ENCODE measurements at places on chromosomes 7 and 10.
A peak's percentile ranks its signal among the peaks of the same experiment; 100 is the strongest.

GRCh38 chr10:47030191-47030703 lies 119.0 kb downstream of the PTPN20 start:
- DNase-seq: no peak

DNA sequence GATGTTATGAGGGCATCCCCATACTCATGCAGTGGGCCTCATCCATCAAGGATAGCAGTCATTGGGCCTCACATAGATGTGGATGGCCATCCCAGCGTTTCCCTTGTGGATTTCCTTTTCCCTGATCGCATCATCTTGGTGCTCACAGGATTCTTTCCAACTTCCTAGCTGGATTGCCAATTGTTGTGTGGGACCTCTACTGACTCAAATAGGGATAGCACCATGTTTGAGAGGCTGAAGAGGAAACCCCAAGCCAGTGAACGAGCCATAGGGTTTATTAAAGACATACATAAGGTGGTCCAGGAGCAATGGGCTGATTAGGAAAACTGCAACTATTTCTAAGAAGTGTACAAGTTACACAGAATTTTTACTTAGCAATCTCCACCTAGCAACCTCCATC lies 21.8 kb downstream of the ASZ1 start:
- no peak for DNase-seq

- no peak for DNase-seq
Measured at GRCh38 chr7:24902276-24902675, 77.7 kb downstream of the OSBPL3 start.

DNA sequence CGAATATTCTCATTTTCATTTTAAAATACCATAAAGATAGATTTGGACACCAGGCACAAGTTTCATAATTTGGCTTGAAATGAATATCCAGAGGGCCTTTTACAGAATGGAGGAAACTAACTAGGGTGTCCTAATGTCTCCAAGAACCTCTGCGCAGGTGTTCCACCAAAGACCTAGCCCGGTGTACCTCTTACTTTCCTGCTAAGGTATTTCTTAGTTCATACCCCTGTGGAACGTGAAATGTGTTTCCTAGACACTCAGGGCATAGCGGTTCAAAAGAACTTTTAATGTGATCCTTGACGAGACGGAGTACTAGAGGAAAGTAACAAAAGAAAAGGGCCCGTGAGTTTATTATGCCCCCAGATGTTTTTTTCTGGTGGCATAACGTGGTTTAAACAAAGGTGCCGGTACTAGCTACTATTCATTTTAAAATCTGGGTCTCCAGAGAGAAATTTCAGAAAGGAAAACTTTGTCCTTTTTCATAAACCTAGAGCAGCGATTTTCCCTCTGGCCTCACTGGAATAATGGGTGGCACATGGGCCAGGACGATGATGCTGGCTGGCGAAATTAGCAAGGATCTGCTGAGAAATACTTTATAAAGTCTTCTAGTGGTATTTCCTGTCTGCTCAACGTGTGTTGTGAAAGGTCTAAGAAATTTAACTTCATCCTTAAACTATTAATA lies 1.4 kb downstream of the APBB1IP start:
- DNase-seq: no peak

DNA sequence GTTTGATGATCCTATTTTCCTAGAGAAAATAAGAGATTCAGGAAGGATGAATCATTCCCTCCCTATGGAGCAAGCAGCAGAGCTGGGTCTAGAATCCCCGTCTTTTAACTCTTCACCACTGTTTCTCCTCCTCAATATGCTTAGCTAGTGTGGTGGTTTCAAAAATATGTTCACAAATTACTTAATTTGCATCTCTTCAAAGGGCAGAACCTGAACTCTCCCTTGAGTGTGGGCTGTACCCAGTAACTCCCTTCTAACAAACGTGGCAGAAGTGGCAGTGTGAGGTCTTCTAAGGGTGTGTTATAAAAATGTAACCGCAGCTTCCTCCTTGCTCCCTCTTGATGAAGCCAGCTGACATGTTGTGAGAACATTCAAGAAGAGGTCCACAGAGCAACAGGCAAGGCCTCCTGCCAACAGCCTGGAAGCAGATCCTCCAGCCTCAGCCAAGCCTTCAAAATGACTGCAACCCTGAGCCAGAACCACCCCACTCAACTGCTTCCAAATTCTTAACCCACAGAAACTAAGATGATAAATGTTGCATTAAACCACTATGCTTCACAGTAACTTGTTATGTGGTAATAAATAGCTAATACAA lies 36.6 kb downstream of the SRPK2 start:
- DNase-seq: no peak

GRCh38 chr10:106960812-106961211 lies 203.7 kb downstream of the SORCS1 start:
- no peak for DNase-seq

DNA sequence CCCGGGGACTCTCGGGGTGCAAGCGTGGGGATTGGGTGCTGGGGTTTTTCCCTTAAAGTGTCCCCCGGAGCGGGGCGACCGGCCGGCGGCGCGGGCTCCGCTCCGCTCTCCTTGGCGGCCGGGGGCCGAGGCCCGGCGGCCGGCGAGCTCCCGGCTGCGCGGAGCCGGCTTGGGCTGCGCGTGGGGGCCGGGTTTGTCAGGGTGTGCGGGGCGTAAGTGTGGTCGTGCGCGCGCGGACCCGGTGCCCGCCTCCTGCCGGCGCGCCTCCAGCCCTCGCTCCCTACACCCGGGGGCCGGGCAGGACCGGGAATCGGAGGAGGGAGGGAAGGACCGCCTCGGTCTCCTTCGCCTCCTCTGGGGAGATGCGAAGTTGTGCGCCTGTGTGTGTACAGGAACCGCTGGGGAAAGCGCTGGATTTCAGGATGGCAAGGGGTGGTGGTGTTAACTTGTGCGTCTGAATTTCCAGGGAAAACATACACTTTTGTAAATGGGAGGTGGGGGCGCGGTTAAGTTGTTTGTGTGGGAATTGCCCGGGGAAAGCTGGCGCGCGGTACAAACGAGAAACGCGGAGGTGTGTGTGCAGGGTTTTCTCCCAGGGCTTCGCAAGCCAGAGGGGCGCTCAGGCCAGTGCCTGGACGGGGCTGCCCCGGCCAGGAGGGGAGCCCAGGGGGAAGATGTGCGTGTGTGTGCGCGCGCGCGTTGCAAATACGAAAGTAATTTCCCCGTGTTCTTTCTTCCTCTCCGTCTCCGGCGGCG lies 737 bp downstream of the ZMIZ1 start:
- no peak for DNase-seq

GRCh38 chr7:55070271-55070743 lies 51.5 kb downstream of the EGFR start:
- no peak for DNase-seq

DNA sequence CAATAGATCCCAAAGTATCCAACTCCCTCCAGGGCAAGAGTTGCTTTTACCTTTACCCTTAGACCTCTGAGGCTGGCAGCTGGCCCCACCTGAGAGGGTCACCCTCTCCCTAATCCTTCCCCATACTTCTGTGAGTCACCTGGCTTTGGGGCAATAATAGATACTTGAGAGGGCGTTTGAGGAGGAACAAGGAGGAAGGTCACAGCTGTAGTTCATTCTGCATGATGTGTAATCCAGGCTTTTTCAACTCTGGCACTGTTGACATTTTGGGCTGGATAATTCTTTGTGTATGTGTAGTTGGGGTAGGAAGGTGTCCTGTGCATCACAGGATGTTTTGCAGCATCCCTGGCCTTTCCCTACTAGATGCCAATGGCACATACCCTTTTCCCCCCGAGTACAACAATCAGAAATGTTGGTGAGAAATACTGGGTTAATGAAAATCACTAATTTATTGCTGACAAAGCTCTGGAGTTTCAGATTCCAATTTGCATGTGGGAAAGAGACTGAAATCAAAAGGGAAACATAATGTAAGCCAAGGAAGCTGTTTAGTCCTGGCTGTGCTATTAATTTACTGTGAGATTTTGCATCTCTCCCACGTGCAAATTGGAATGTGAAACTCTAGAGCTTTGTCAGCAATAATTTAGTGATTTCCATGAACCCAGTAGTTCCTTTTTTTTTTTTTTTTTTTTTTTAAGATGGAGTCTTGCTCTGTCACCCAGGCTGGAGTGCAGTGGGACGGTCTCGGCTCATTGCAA lies 3.6 kb downstream of the BLVRA start:
- no peak for DNase-seq

GRCh38 chr10:58741673-58742072 lies 229.0 kb downstream of the BICC1 start:
- DNase-seq: no peak

DNA sequence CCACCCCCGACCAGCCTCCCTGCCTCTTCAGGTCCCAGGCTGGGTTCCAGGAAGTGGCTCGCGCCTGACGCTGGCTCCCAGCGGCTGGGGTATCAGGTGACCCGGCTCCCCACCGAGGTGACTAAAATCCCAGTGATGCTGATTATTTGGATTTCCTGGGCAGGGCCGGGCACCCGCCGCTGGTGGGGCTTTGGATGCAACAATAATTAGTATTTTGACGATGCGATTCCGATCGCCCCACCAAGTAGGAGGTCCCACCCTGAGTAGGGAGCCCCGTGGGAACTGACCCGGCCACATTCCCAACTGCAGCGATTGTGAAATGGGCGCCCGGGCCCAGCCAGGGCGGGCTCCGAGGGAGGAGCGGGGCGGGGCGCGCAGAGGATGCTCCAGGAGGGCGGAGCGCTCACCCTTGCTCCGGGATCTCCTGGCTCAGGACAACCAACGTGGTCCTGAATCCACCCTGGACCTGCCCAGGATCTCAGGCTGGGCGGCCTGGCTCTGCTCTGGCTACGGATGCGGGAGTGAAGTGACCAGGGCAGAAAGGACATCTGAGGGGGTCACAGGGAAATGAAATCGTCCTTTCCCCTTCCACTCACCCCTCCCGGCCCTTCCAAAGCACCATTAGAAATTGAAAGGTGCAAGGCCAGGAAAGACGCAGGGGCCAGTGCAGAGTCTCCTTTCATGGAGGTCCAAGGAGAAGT lies 32.6 kb downstream of the DUSP5 start:
- no peak for DNase-seq

- DNase-seq: no peak
Measured at GRCh38 chr7:46109437-46109836, 188.4 kb upstream of the IGFBP3 start.

DNA sequence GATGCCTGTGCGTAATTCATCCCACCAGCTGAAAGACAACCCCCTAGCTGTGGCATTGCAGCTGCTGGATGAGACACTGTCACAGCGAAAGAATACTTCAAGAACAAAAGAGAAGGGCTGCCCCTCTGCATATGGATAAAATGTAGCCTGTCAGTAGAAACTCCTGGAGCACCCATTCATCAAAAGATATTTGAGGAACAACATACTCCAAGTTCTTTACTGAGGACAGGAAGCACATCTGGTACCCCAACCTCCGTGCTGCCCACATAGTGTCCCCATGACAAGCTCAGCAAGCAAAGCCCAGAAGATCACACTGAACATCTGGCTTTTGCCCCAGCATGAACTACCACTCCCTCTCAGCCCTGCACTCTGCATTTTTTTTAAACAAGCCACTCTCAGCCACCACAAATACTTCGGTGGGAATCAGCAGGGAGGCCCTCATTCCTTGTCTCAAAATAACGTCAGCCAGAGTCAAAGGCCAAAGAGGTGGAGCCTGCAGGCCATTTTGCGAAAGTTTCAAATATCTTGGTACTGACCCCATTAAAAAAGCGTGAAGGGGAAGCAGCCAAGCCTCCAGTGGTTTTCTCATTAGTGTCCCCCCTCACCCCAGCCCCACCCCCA lies 1.7 kb downstream of the CREB3L2 start:
- DNase-seq: peak; percentile 7

DNA sequence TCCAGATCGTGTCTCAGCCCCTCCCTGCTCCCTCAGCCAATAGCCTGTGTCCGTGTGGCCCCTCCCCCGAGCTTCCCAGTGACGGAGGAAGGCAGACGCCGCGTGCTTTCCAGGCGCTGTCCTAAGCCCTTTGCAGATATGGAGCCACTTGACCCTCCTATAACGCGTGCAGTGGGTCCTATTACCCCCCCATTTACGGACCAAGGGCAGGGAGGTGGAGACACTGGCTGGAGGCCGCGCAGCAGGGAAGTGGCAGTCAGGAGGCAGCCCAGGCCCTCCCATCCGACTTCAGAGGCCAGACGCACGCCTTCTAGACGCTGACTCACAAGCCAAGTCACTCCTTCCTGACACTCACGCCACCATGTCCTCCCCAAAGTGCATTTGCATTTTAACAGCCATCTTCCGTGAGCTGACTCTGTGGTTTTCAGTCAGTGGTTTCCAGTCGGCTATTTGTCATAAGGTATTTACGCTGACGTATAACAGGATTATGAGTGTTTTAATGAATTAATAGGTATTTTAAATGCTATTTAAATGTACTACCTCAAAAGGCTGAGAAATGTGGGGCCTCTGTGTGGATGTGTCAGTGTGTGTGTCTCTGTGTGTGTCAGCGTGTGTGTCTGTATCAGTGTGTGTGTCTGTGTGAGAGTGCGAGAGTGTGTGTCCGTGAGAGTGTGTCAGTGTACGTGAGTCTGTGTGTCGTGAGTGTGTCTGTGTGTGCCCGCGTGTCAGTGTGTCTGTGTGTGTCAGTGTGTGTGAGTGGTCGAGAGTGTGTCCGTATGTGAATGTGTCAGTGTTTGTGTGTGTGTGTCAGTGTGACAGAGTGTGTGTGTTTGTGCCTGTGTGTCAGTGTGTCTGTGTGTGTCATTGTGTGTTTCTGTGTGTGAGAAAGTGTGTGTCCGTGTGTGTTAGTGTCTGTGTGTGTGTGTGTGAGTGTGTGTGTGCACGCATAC lies 92.0 kb upstream of the INSIG1 start:
- DNase-seq: no peak

- no peak for DNase-seq
Measured at GRCh38 chr10:77401683-77402082, 235.9 kb downstream of the KCNMA1 start.
